ENCODE measurements at places on chromosomes 16 and 17.

DNA sequence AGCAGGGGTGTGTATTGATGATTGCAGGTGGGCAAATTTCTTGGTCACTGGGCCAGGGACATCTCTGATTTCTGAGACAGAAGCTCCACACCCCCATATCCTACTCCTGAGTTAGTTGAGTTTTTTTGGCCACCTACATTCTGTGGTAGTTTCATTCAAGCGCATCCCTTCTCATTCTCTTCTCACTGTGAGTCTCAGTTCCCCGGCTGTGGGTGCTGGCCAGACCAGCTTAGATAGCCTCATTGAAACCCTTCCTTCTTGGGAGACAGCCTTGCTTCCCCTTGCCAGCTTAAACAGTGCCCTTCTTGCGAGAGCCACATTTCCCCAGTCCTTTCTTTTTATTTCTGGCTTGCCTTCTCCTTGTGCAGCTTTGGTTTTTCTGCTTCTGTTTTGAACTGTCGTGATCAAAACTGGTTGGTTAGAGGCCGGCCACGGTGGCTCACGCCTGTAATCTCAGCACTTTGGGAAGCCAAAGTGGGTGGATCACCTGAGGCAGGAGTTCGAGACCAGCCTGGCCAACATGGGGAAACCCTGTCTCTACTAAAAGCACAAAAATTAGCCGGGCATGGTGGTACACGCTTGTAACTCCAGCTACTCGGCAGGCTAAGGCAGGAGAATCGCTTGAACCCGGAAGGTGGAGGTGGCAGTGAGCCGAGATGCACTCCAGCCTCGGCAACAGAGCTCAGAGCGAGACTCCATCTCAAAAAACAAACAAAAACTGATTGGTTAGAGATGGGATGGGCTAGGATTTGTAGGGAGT, 2.8 kb downstream of the GPT2 start:
- no peak for DNase-seq

GRCh38 chr16:65663774-65664173, 541.9 kb upstream of the CDH11 start:
- no peak for DNase-seq

DNA sequence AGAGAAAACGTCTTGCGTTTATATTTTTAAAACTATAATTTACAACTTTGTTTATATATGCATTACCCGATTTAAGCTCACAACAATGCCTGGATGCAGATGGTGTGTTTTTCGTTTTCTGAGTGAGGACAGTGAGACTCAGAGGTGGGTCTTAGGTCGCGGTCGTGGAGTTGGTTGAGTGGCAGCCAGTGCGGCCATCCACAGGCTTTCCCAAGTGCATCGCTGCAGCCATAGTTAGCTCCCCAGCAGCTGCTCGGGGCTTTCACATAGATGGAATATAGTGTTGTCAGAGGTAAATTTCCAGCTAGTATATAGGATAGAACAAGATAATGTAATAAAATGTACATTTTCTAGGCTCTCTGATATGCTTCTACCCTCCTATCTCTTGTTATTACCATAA, 417.8 kb downstream of the CDH13 start:
- DNase-seq: no peak

DNA sequence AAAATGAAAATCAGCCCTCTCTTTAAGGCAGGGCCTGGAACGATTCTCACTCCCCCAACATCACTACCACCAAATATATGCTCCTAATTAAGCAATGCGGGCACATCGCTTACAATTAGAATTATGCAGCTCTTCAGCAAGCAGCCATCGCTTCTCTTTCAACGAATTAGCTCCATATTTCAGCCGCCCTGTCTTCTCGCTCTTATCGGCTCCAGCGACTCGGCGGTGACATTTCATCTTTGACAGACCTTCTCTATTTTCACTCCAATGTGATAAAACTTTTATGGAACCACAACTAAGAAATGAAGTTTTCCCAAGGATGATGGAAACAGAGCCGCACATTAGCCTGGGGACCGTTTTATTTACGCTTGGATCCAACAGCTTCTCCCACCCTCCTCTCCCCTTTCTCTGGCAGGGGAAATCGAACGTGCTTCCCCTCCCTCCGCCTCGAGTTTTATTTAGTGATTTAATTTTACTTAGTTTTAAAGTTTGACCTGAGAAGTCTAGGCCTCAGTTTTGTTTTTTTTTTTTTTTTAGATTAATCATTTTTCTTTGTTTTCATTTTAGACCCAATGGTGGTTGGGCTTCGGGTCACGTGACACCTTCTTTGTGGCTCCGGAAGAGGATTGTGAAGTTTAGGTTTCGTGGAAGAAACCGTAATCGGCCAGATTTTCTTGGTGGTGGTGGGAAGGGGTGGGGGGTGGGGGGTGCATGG, 3.1 kb upstream of the HOXB2 start:
- no peak for DNase-seq

- no peak for DNase-seq
These were observed 122.3 kb upstream of the CIBAR2 start for GRCh38 chr16:85234310-85235204.

- no peak for DNase-seq
These were observed 574 bp downstream of the MPP3 start for GRCh38 chr17:43832168-43832975.

DNA sequence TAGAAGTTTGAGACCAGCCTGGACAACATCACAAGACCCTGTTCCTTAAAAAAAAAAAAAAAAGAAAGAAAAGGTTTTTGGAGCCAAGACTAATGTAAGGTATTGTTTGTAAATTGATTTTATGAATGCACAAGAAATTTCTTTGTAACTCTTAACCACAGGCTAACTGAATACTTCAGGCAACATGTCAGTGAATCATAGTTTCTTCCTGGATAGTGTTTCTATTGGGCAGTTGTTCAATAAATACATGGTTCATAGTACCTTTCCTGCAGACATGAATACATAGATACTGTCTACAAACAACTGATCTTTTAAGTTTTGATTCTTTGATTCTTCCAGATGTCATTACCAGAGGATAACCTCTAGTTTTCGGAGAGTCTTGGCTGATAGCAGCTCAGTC, 11.6 kb downstream of the DDX42 start:
- DNase-seq: no peak

DNA sequence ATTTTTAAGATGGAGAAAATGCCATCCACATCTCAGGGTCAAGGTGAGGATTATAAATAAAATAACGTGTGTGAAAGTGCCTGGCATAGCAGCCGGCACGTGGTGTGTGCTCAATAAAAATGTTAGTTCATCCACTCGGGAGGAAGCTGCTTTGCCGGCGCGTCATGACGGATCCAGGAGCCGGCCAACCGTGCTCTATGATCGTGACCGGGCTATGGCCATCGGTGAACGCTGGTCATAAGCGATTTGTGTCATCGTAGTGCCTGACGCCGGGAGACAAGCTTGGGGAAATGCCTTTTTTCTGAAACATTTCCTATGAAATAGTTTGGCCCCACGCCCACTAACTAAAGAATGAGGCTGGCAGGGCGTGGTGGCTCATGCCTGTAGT, 74.0 kb downstream of the CMC2 start:
- no peak for DNase-seq

DNA sequence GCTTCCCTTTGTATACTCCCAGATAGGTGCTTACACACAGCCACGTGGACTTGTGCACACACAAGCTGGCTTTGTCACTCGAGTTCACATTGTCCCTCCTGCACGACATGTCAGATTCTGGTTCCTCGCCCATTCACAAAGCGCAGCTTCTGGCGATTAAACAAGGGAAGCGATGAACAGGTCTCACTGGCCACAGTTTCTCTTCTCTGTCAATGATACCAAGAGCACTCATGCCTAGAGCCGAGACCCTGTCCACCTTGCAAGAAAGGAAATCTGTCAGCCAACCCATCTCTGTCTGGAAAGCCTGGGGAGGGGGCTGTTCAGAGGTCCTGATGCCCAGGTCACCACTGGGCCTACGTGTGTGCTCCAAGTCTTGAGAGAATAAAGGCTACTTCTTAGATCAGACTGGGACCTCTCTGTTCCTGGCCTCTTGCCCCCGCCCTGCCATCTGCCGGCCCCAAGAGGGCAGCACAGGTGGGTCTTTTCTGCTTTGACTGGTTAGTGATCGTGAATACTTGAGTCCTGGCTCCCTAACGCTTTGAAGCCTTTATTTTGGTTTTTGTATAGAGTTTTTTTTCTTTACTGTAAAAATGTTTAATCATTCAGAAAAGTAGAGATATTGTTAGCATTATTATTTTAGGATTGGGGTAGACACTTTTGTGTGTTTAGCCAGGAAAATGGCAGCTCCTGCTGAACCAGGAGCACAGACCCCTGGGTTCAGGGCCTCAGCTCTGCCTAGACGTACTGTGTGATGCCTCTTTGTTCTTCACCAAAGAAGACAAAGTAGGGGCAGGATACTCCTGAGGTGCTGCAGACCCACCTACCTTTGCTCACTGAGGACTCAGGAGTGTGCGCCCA, 104.7 kb downstream of the MRM1 start:
- DNase-seq: peak; percentile 35

DNA sequence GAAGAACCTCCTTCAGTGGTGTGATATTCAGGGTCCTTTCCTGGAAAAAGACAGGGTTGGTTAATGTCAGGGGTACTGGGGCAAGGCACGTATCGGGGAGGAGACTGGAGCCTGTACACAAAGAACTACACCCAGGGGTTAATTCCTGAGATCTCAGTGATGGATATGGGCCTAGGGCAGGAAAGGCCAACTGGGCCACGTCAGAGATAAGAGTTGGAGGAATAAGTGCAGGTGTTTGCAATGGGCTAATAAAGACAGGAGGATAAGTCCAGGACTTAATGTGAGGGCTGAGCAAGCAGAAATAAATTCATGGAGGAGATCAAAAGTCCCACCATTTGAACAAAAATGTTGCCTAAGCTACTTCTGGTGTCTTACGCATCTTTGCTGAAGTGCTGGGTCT, 10.4 kb upstream of the HERPUD1 start:
- no peak for DNase-seq

DNA sequence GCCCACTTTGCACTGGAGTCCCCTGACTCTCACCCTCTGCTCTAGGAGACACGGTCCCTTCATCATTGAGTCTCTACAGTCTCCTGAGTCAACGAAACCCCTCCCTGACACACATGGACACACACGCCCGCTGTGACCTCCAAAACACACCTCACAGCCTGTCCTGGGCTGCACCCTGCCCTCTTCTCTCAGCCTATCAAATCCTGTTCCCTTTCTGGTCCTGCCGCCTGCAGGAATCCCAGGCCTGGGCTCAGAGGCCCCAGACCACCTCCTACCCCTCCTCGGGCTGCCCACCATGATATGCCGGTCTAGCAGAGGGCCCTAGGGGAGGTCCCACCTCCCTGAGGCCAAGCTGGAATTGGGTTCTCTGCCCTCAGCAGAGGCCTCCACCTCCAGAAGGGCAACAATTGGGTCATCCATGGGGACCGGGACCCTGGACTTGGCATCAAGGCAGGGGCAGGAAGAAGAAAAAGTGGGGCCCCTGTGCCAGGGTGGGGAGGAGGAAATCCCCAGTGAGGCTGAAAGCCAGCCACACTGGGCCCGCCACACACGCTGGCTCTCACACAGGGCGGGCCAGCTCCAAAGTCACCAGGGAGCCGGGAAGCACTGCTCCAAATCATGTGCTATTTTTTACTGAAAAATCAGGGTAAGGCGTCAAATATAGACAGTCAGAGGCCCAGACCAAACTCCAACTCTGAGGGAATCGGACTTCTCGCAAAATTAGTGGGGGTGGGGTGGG, 3.4 kb downstream of the PPP1R9B start:
- DNase-seq: no peak

DNA sequence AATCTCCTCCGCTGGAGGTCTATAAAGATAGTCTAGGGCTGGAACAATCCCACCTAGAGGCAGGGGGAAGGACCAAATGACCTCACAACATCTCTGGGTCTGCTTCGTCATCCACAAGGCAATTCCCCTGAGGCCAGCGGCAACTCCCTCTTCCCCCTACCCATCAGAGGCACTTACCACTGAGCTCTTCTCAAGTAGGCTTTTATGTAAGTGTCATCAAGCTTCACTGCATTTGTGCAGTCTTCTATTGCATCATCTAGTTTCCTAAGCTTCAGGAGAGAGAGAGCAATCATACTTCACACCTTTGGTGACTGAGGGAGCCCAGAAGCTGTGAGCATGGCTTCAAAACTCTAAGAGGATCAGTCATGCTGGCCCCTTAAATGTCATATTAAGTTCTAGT, 21.0 kb downstream of the CNP start:
- no peak for DNase-seq

GRCh38 chr16:79089735-79090284, 510.7 kb downstream of the MAF start:
- DNase-seq: peak; percentile 44

GRCh38 chr17:58666858-58667267, 25.0 kb downstream of the TEX14 start:
- DNase-seq: peak; percentile 18

GRCh38 chr17:38738686-38739085, 8.5 kb downstream of the CISD3 start:
- DNase-seq: no peak

DNA sequence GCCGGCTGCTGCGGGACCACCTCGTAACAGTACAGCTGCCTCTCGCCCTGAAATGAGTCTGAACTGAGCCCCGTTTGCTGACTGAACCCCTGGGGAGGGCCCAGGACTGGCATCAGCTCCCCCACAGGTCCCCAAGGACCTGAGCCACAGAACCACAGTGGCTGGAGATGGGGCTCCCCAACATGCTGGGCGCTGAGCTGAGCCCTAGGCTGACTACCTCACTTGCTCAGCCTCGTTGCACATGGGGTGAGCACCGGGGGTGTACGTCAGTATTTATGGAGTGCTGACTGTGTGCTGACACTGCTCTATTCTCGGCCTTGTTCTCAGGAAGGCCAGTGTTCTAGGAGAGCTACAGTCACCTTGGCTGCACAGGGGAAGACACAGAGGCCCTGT, 6.6 kb upstream of the VASN start:
- no peak for DNase-seq
